Fibroblast of upper back skin (primary cell): ENCODE measurements at places on chromosomes 16 and 17.

GRCh38 chr17:17751489-17752088 is 70.3 kb downstream of the RAI1 start:
- DNase-seq = no peak

DNA sequence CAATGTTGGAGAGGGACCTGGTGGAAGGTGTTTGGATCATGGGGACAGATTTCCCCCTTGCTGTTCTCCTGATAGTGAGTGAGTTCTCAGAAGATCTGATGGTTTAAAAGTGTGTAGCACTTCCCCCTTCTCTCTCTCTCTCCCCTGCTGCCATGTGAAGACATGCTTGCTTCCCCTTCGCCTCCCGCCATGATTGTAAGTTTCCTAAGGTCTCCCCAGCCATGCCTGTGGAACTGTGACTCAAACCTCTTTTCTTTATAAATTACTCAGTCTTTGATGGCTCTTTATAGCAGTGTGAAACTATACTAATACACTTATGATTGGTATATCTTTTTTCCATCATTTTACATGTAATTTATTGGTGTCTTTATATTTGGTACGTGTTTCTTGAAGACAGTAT is 13.4 kb downstream of the ADGRG5 start:
- DNase-seq = no peak

GRCh38 chr16:29321000-29321393 is 85.5 kb downstream of the NPIPB11 start:
- DNase-seq = no peak

GRCh38 chr17:2931876-2932275 is 131.5 kb downstream of the OR1D5 start:
- no peak for DNase-seq

DNA sequence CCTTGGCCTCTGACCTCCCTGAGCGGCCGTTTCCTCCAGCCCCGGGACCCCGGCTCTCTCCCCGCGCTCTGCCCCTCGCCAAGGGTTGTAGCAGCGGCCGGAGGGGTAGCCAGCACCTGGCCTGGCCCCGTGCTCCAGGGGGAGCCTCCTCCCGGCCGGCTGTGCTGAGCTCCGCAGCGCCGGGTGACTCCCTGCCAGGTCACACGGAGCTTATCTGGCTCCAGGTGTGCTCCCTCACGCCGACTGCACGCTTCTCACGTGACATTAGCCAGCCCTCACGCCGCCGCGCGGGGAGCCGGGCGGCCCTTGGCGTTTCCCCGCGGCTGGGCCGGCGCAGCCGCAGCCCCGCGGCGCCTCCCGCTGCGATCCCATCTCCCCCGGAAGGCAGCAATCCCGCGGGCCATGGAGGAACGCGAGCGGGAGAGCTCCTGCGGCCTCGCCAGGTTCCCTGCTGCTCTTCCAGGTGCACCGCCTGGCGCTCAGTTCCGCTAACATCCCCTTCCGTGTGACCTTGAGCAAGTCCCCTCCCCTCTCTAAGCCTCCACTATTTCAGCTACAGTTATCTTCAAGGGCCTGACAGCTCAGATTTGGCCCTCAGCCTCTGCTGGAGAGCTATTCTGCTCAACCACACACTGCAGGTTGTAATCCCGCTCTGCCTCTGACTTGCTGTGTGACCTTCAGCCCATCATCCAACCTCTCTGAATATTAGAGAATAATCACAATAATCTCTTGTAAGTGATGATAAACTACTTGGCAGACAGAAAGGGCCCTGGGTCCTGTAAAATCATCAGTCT is 3.4 kb downstream of the MYO18A start:
- DNase-seq = peak; percentile 27

GRCh38 chr17:65618516-65618915 is 57.1 kb upstream of the AXIN2 start:
- no peak for DNase-seq

DNA sequence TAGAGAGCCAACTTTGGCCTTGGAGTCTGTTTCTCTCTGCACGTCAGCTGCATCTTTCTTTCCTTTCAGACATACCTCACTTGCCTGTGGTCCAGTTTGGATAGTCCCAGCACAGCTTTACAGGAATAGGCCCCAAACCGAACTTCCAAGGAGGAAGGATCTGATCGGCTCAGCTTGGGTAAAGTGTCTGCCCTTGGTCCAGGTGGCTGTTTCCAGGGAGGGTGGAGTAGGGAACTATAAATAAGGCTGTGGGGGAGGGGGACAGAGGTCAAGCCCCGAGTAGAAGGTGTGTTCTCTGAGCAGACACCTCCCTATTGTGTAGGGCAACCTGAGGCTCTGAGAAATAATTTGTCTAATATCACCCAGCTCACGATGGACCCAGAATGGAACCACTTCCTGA is 29.2 kb upstream of the NKD1 start:
- no peak for DNase-seq

- DNase-seq = peak; percentile 64
Measured at GRCh38 chr17:82021107-82021899, 1.4 kb downstream of the CENPX start.

GRCh38 chr17:65455972-65456343 is 105.5 kb downstream of the AXIN2 start:
- peak; percentile 21 for DNase-seq

GRCh38 chr16:84508502-84508901 is 4.0 kb upstream of the MEAK7 start:
- DNase-seq = no peak

- no peak for DNase-seq
Measured at GRCh38 chr16:23384878-23385277, 68.1 kb downstream of the COG7 start.

DNA sequence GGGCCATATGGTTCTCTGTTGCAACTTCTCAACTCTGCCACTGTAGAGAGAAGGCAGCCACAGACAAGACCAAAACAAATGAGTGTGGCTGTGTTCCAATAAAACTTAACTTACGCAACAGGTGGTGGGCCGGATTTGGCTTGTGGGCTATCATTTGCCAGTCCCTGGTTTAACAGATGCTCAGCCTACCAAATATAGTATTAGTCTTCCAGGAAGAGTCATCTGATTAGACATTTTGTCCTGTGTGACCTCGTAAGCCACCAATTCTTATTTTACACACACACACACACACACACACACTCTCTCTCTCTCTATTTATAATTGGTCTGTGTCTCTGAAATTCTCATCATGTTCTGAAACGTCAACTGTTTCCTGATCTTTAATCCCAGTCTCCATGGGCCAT is 245.9 kb downstream of the XYLT1 start:
- DNase-seq = peak; percentile 94

DNA sequence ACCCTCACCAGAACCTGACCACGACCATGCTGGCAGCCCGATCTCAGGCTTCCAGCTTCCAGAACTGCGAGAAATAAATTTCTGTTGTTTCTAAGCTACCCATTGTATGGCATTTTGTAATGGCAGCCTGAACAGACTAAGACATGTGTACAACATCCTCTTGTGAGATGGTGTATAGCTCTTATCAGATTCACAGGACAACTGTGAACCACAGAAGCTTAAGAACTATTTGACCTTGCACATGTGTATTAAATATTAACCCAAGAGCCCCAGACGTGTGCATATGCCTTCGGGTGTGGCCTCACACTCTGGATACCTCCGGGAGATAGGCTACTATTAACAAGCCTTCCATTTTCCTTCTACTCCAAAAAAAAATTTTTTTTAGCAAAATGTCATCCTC is 248.9 kb downstream of the SLC39A11 start:
- DNase-seq = no peak

GRCh38 chr16:81008505-81008789 is 1.4 kb downstream of the CENPN start:
- DNase-seq = no peak

GRCh38 chr17:74840989-74841666 is 18.6 kb downstream of the GRIN2C start:
- peak; percentile 18 for DNase-seq

GRCh38 chr16:11161974-11162373 is 94.0 kb downstream of the SOCS1 start:
- no peak for DNase-seq
